NCI-H1417 treated with DMSO at 0.1 percent for 48 hours (cell line): ENCODE measurements at places on chromosomes 5 and 9.

DNA sequence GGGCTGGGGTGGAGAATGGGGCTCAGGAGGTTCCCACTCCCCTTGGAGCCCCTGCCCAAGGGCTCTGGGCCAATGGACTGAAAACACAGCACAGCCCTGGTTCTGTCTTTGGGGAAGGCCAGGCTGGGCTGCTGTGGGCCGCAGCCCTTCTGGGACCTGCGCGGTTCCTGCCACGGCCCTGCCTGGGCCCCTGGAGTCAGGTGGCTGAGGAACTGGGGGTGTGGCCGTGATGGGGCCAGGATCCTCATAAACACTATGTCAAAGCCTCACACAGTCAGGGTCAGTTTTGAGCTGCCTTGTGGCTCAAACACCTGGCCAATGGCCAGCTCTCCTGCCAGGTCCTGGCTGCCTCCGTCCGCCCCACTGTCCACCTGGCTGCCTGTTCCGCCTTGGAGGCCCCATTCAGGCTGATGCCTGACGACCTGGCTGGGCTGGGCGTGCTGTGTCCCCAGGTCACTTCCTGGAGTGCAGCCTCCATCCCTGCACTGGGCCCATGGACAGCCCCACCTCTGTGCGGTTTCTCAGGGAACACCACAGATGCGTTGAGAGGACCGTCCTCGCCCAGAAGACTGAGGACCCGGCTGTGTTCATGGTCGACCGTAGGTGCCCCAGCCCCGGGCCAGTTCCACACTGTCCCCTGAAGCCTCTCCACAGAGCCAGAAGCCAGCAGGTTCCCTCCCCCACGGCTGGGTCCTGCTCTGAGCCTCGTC lies 27.5 kb downstream of the PAEP start:
- DNase-seq: no peak

DNA sequence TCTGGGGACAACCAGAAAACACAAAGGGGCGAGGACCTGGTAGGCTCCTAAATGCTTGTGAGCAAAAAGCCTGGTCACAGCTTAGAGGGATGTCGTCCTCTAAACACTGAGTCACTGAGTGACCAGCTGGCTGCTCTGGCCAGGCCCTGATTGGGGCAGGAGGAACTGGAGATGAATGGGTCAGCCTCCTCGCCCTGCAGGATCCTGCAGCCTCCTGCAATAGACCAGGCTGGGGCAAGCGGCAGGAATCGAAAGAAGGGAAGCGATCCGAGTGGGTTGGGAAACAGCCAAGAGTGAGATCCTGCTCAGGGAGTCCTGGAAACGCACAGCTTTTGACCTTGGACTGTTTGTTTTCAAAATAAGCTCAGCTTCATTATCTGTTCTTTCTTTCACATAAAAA lies 34.1 kb upstream of the MSX2 start:
- DNase-seq: no peak

GRCh38 chr5:149425729-149426128 lies 46.6 kb upstream of the IL17B start:
- DNase-seq: no peak

GRCh38 chr9:98763986-98764745 lies 32.2 kb downstream of the ANKS6 start:
- no peak for DNase-seq

DNA sequence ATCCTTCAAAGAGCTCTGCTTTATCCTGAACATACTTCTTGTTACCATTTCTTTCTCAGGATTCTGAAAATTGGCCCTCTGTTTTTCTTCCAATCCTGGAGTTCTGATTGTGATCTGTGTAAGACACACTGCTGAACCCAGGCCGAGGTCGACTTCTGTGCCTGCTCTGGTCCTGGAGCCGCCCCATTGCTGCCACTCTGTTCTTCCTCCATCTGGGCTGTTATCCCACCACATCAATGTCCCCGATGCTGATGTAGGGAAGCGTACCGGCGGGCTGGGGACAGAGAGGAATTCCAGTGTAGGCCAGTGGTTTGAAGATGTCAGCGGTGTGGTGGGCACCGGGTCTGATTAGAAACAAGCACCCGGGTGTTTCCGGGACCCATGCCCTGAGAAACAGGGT lies 102.5 kb downstream of the LIFR start:
- no peak for DNase-seq

DNA sequence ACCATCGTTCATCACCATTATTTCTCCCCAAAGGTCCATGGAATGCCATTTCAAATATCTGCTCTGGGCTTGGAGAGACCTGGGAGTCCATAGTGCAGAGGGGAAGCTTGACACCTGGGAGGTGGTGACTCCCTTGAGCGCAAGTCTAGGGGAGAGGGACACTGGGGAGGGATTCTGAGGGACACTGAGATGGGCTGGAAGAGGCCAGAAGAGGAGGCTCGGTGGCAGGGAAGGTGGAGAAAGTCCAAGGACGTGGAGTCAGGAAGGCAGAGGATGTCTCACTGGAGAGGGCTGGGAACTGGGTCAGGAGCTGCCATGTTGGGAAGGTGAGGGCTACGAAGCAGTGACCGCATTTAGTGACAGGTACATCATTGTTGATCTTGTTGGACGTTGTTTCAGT lies 160.3 kb upstream of the MVB12B start:
- no peak for DNase-seq

GRCh38 chr5:161863811-161864210 lies 15.9 kb downstream of the GABRA1 start:
- DNase-seq: no peak
